ENCODE measurements at places on chromosomes 4 and X.

GRCh38 chr4:91256043-91256442, 1047.7 kb upstream of the GRID2 start:
- DNase-seq = no peak

- no peak for DNase-seq
Measured at GRCh38 chrX:42804524-42804923, 26.6 kb upstream of the PPP1R2C start.

GRCh38 chr4:76205476-76205875, 8.1 kb downstream of the SCARB2 start:
- DNase-seq = no peak

DNA sequence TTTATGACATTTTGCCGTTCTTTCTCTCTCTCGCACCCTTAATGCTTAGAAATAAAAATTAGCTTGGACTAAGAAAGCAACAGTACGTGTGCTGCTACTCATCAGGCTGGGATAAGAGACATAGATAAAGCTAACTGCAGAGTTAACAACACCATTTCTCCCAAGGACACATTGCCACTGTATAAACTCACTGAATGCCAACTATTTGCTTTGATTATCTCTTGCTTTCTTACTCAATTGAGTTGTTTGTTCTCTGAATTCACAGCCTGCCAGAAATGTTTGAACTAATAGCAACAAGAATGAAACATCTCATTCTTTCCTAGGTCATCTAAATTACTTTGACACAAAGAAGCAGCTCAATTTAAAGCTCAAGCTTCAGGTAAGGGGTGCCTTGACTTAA, 34.6 kb downstream of the F8 start:
- DNase-seq = no peak

GRCh38 chrX:46180258-46180687, 364.9 kb downstream of the ZNF674 start:
- DNase-seq = peak; percentile 72

DNA sequence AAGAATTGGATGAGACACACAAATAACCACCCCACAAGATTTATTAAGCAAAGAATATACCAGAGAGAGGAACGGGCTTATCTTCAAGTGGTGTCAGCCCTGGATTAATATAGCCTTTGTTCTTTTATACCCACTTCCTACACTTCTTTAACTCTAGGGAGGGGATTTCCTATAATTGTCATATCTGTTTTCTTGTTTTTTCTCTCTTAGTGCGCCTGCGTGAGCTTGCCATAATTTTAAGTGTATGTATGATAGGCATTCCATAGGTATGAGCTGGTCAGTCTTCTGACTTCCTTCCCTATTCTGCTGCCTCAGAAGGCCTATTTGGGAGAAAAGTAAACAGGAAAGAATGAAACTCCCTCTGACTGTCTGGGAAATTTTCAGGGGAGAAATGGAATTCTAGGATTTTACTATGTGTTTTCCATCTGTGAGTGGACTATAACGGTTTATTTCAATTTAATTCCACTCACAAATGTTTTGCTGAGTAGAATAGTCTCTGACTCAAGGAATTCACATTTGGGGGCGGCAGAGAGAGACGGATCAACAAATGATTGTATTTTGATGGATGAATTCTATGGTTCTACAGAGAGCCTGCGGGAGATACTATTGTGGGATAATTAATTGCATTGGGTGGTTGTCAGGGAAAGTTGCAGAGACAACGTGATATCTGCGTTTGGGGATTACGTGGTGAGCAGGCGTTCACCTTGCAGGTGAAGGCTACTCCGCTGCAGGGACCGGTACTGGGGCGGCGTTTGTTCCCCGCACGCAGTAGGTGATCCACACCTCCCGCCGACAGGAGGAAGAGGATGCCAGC, 626 bp upstream of the CEP135 start:
- peak; percentile 93 for DNase-seq

- no peak for DNase-seq
Measured at GRCh38 chr4:82560853-82561785, 669 bp downstream of the TMEM150C start.

DNA sequence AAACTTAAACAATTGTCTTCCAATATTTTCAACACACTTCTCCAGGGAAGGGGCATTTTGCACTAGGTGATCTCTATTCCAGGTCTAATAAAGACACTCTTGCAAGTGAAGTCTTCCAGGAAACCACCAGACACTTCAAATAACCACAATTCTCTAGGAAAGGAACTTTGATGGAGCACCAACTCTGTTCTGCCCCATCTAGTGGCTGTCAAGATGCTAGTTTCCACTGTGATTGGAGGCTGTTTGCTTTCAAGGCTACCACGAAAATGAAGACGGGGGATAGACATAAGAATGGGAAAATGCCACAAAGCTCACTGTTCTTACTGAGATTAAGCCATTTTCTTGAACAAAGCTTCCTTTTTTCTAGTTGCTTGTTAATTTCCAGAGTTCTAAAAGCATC, 100.6 kb upstream of the F9 start:
- no peak for DNase-seq

- no peak for DNase-seq
Measured at GRCh38 chrX:20796450-20796849, 529.7 kb upstream of the RPS6KA3 start.

DNA sequence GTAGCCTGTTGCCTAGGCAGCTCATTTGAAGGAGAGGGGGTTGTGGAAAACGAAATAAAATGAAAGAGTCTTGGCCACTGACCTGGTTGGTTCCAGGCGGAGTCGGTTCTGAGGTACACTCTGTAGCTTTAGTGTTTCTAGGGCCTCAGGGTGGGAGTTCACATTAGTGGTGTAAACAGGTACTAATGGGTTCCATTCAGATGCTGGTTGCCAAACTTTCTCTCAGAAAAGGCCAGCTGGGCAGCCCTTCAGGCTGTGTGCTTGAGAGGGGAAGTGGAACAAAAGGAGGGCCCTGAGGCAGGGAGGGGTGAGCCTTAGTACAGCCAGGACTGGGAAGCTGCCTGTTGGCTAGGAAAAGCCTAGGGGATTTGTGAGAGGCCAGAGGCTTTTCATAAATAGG, 24.8 kb downstream of the NHSL2 start:
- no peak for DNase-seq

DNA sequence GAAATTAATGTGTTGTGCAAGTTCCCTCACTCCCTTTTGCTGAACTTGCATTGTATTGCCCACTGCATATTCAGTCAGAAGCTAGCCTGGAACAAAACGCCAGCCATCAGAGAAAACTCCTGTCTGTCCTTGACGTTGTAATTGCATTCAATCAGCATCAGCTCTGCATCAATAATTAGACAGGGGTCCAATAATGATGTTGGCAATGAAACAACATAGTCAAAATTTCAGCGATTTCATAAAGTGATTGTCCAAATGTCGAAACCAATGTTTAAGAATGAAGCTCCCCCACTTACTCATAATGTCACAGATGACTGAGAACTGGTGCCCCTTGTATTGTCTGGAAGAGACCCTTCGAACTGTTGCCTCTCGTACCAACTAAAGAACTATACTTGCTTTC, 504.2 kb upstream of the TENM3 start:
- no peak for DNase-seq

DNA sequence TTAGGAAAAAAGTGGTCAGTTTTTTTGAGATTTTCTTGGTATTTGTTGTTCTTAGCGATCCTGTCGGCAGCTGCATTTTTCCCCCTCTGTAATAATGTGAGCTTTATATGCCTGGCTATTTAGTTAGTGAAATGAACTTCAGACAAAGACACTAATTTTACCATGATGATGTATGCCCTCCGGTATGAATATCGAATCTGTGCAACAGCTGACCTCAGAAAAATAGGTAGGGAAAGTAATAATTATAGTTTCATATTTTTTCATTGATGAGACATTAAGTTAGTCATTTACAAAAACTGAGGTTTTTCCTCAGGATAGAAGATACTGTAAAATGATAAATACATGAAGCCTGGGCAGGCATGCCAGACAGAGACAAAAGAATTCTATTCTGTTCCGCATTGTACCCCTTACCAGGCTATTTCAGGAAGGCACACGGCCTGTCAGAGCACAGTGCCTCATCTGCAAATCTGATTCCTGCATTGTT, 155.8 kb downstream of the SHROOM3 start:
- peak; percentile 61 for DNase-seq

GRCh38 chr4:36966756-36967460, 277.6 kb upstream of the NWD2 start:
- DNase-seq = no peak

- no peak for DNase-seq
Measured at GRCh38 chrX:104282166-104282725, 27.5 kb upstream of the ESX1 start.

DNA sequence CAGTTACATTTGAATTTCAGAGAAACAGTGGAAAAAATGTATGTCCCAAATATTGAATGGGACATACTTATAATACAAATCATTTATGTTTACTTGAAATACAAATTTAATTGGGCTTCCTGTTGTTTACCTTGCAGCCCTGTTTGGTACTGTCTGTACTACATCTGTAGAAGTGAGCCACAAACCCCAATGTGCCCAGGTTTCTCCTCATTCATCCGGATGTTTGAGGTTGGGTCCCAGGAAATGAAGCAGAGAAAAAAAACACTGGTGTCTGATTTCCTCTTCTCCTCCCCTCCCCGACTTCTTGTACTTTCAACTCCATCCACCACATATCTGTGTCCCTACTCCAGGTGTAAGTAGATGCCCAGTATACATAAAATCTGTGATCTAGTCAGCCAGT, 27.1 kb upstream of the SCRG1 start:
- no peak for DNase-seq

DNA sequence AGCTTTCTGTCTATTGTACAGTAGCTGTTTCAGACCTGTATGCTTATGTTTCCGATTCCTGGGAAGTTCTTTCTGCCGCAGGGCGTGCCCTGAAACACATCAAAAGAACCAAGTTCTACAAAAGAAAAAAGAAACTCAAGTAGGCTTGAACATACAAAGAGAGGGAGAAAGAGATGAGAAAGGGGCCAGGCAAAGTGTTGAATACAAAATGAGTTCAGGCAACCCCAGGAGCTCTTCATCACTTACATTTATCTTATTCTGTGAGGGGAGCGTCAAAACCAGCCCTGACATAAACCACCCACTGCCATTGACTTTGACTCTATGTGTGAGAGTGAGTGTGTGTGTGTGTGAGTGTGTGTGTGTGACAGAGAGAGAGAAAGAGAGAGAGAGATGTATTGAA, 26.5 kb upstream of the ATOH1 start:
- no peak for DNase-seq

DNA sequence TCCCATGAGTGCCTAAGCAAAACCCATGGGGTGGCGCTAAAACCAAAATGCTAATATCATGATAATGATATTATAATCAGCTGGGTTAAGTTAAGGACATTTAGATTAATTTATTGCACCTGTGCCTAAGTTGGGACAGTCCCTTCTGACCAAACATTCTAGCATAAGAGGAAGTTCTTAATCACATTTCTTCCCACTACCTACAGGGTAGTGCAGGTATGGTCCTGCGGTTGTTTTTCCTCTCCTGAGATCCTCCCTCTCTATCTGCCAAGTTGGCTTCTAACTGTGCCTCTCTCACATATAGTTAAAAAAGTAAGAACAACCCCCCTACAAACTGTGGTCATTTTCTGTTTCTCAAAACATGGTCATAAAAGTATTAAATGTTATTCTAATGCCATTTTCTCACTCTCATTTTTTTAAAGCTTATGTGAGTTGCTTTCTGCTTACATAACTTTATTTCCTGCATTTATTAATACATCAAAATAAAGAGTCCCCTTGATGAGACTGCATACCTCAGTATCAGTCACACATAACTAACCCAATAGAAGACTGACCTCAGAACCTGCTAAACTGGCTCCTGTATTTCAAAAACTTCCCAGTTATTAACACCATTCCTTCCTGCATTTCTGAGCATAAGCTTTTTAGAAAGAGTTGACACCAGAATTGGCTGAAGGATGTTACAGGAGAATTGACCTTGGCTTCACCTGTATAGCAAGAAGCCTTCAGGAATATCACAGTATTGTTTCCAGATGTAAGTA, 1332.5 kb downstream of the FSTL5 start:
- no peak for DNase-seq

DNA sequence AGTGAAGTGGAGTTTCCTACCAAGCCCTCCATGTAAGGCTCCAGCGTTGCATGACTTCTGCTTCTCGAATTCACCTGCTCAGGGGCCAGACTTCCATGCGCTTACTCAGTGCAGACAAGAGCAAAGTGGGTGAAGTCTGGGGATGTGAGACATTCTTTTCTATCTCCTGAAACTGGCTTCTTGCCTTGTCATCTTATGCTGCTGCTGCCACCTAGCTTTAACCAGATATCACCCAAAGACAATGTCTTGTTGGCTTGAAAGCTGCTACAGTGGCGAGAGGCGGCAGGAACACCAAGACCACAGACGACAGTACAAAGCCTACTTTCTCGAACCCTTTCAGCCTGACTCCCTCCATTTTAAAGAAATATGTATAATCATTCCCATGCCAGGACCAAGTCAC, 103.6 kb upstream of the ADGRG2 start:
- DNase-seq = no peak

DNA sequence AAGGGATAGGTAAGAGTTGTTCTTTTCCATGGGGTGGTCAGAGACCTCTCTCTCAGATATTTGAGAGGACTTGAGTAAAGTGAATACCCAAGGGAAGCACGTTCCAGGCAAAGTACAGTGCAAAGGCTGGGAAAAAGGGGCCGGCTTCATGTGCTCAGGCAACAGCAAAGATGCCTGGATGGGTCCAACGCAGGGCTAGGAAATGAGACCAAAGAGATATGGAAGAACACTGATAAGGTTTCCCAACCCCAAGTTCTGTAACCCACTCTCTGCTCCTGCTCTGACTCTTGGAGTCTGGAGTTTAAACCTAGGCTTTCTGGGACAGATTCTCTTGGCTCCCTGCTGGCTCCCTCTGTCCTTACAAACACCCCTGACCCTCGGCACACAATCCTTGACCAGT, 36.2 kb upstream of the PROM1 start:
- no peak for DNase-seq

GRCh38 chr4:185112104-185112503, 31.0 kb upstream of the SLC25A4 start:
- peak; percentile 93 for DNase-seq

GRCh38 chrX:116379854-116380253, 56.6 kb upstream of the SLC6A14 start:
- peak; percentile 9 for DNase-seq

DNA sequence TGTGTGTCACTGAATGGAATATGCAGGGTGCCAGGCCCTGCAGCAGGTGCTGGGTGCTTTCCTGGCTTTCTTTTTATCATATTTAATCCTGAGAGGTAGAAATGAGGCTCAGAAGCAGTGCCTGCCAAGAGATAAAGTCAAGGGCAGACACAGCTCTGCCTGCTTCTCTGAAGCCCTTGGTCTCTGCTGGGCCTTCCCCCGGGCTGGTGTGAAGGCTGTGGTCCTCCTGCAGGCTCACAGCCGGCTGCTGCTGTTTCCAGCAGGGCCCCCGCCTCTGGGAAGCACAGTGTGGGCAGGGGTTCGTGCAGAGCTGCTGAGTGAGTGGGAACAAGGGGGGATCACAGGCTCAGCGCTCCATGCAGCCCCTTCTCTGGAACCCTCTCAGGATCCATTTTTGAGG, 49.6 kb downstream of the TBC1D14 start:
- no peak for DNase-seq

DNA sequence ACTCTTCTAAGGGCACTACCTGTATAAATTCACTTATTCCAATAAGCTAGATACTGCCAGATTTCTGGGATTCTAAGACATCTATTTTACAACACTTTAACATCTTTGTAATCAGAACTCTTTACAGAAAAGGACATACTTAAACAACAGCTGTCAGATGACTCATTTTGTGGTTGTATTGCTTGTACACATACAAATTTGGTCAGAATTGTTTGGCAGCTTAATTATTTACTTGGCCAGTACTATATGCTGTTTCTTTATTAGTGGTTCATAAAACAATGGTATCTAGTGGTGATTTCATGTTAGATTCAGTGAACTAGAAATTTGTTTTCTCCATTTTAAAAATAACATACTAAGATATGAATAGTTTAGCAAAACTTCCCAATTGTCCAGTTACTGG, 27.2 kb downstream of the PALLD start:
- DNase-seq = no peak

Data from brain microvascular endothelial cell (primary cell).